ENCODE measurements at places on chromosomes 2 and 18.

DNA sequence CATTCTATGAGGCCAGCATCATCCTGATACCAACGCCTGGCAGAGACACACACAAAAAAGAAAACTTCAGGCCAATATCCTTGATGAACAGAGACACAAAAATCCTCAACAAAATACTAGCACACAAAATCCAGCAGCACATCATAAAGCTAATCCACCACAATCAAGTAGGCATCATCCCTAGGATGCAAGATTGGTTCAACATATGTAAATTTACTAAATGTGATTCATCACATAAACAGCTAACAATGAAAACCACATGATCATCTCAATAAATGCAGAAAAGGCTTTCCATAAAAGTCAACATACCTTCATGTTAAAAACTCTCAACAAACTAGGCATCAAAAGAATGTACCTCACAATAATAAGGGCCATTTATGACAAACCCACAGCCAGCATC is 65.3 kb downstream of the WDPCP start:
- no peak for ATAC-seq

DNA sequence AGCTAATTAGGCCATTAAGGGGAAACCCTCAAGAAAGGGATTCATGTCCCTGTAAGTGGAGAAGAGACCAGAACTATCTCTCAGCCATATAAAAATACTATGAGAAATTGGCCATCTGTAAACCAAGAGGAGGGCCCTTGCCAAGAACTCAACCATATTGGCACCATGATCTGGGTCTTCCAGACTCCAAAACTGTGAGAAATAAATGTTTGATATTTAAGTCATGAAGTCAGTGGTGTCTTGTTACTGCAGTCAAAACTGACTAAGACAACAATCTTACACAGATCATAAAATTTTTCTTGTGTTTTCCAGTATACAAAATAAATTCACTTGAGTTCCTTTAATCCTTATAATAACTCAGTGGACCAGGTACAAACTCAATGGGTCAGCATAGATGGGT is 589.8 kb upstream of the CDH2 start:
- ATAC-seq, result no peak

DNA sequence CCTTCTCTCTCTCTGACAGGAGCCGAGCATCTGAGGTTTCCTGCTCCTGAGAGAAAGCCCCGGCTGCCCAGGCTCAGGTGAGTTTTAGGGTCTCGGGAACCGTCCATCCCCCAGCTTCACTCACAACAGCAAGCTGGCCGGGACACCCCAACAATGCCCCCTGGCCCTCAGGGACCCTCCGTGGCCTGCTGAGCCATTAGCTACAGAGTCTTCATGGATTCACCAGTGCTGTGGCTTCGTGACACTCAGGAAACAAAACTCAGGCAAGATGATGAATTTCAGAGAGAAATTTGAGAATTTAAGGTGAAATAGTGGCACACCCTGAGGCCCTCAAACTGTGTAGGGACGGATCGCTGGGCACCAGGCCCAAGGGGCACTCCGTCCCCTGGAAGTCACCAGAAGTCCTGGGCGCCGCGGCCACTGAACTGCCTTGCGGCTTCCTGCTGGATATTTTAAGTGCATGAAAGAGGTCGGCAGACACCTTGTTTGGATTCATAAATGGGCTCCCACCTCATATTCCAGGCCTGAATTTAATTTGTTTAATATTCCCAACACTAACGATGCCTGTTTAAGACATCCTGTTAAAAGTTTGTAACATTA is 368.3 kb upstream of the SALL3 start:
- ATAC-seq, result no peak

DNA sequence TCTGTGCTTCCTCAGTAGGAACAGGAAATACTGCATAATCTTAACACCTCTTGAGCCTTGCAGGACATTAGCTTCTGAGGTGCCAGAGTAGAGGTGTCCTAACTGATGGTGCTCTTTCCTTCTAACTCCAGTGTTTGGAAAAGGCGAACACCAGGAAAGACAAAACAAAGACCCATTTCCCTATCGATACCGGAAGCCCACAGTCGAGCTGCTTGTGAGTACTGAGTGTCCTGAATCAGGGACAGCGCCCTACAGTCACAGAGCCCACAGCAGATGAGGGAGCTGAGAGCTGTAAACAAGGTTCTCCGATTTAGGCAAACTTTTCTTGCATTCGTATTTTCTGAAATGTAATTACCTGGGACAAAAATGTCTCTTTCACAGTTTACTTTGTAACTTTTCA is 50.7 kb downstream of the SLC14A2 start:
- ATAC-seq, result no peak

GRCh38 chr2:207895274-207895860 is 125.7 kb upstream of the FZD5 start:
- no peak for ATAC-seq

GRCh38 chr18:58699551-58699950 is 28.3 kb downstream of the MALT1 start:
- no peak for ATAC-seq

DNA sequence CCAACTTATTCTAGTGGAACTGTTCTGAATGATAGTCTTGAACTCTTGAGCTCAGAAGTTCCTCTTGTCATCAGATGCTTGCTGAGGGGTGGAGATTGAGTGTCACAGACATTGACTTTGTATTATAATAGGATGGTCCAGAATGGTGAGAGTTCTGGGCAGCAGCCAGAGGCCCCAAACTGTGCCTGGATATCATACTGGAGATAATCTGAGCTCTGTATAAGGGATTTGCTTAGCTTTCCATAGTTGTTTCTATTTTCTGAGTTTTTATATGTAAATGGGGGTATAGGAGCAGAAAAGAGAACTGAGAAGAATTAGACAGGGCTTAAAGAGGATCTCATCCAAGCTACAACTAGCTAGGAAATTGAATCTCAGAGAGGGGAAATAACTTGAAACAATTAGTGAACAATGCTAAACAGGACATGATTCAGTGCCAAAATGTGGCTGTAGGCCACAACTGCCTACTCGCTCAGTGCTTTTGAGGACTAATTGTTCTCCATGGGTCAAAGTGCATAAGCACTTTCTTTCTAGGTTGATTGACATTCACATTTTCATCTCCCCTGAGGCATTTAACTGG is 10.1 kb upstream of the LCLAT1 start:
- ATAC-seq, result no peak

GRCh38 chr18:62935994-62936393 is 220.7 kb downstream of the PHLPP1 start:
- no peak for ATAC-seq

- ATAC-seq, result no peak
Observed at GRCh38 chr18:64919971-64920570, 771.2 kb upstream of the LINC00305 start.

- no peak for ATAC-seq
Observed at GRCh38 chr2:69639266-69639665, 4.3 kb downstream of the AAK1 start.

All from motor neuron (in vitro differentiated cells).